Endodermal cell (in vitro differentiated cells): ENCODE measurements at places on chromosomes 11 and 22. TPM values are rescaled to one million over a fixed set of nuclear protein-coding genes. Genes with fewer than 3 reads are reported as not detected.

The MYBPC3 gene
- total RNA-seq = 0.07 TPM in 1 of 2 replicates, not detected in the other

The WT1 gene
- total RNA-seq = 0.42 to 1.3 TPM (median 0.51 TPM) in 3 replicates

- DNase-seq = no peak
Observed at GRCh38 chr11:78722786-78723185, 148.1 kb upstream of the NARS2 start.

- DNase-seq = no peak
Observed at GRCh38 chr11:36500315-36500721, 9.8 kb downstream of the TRAF6 start.

DNA sequence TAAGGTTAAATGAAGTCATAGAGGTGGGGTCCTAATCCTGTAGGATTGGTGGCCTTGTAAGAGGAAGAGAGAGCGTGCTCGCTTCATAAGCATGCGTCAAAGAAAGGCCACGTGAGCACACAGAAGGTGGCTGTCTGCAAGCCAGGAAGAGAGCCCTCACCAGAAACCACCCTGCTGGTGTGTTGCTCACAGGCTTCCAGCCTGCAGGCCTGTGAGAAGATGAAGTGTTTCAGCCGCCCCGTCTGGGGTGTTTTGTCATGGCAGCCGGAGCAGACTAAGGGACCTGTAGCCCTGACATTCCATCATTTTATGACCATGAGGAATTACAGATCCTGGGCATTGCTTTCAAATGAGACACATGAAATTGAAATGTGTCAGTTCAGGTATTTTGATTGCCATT is 32.4 kb downstream of the AP2A2 start:
- no peak for DNase-seq

GRCh38 chr22:24496234-24496633 is 1.1 kb downstream of the UPB1 start:
- no peak for DNase-seq
